ENCODE measurements at places on chromosomes 6 and 20.

GRCh38 chr20:49397525-49397924 lies 84.9 kb downstream of the KCNB1 start:
- peak; percentile 69 for DNase-seq

- DNase-seq: no peak
Observed at GRCh38 chr6:122713138-122713537, 66.4 kb upstream of the FABP7 start.

DNA sequence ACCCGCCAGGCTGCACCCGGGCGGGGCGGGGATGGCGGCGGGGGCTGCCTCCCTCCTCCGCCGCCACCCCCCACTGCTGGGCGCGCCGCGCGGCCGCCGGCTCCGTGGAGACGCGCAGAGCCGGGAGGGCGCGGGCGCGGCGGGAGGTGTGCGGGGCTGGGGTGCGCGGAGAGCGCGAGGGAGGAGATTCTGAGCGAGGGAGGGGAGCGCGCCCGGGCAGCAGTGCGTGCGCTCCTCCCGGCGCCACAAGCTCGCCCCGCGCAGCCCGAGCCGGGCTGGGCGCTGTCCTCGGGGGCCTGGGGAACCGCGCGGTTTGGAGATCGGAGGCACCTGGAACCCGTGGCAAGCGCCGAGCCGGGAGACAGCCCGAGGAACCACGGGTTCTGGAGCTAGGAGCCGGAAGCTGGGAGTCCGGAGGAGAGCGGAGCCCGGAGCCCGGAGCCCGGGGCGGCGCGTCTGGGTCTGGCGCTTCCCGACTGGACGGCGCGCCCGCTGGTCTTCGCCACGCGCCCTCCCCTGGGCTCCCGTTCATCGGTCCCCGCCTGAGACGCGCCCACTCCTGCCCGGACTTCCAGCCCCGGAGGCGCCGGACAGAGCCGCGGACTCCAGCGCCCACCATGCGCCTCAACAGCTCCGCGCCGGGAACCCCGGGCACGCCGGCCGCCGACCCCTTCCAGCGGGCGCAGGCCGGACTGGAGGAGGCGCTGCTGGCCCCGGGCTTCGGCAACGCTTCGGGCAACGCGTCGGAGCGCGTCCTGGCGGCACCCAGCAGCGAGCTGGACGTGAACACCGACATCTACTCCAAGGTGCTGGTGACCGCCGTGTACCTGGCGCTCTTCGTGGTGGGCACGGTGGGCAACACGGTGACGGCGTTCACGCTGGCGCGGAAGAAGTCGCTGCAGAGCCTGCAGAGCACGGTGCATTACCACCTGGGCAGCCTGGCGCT lies at the start of gene NTSR1:
Gene NTSR1, plus strand, starts transcription at position 246 of the 946 bp plus-strand sequence. Its CDS starts 372 bp downstream, at position 618.
- no peak for DNase-seq

GRCh38 chr6:155473741-155474140 lies 18.1 kb upstream of the NOX3 start:
- DNase-seq: peak; percentile 44

DNA sequence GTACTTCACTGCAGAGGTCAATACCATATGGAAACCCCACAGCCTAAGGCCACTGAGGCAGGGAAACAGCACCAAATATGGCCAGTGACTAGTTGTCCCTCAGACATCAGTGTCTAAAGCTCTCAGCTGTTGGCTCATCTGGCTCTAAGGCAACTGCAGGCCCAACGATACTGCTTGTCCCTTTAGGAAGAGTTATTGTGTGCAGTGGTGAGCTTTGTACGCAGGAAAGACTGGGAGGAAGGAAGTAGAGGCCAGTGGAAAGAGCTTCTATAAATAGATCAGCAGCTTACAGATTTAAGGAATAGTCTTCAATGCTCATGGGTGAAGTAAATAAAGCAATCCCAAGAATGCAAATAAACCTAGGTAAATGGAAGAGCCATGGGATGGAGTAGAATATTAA lies 29.3 kb downstream of the DNAAF9 start:
- DNase-seq: no peak

- DNase-seq: peak; percentile 17
Observed at GRCh38 chr20:41592516-41593216, 25.5 kb downstream of the CHD6 start.

DNA sequence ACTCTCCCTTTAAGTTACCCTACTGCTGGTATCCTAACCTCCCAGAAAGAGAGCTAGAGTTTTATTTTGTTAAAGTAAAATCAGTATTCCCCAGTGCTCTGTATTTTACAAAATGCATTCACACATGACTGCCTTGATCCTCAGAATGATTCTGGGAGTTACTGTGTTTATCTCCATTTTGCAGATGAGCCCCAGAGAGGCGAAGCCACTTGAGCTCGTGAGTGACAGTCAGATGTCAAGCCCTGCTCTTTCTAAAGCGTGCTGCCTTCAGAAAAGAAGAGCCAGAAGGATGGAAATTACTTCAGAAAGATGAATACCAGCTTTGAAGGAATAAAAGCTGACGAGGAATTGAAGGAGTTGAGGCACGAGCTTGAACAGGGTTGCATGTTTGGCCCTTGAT lies 14.1 kb upstream of the OSER1 start:
- DNase-seq: no peak

GRCh38 chr6:14919038-14919670 lies 326.7 kb upstream of the JARID2 start:
- no peak for DNase-seq

DNA sequence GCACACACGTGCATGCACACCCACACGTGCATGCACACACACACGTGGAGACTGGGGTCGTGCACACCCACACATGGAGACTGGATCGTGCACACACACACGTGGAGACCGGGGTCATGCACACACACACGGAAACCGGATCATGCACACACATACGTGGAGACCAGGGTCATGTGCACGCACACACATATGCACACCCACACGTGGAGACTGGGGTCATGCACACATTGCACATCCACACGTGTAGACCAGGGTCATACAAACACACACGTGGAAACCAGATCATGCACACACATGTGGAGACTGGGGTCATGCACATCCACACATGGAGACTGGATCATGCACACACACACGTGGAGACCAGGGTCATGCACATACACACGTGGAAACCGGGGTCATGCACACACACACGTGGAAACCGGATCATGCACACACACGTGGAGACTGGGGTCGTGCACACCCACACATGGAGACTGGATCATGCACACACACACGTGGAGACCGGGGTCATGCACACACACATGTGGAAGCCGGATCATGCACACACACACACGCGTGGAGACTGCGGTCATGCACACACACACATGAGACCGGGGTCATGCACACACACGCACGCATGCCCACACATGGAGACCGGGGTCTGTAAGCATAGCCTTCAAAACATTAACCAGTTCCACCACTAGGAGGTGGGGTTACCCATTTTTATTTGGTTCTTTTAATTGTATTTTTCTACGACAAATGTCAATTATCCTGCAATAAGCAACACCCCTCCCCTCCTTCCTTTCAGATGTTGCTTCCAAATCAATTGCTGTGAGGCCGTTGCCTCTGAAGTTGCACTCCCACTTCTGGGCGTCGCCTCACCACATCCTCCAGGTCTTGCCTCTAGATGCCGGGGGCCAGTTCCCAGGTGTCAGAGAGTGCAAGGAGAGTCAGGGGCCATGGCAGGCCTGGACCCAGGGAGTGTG lies 95.8 kb downstream of the TMEM242 start:
- no peak for DNase-seq

GRCh38 chr6:136669299-136669699 lies 119.1 kb upstream of the MAP7 start:
- DNase-seq: peak; percentile 75

DNA sequence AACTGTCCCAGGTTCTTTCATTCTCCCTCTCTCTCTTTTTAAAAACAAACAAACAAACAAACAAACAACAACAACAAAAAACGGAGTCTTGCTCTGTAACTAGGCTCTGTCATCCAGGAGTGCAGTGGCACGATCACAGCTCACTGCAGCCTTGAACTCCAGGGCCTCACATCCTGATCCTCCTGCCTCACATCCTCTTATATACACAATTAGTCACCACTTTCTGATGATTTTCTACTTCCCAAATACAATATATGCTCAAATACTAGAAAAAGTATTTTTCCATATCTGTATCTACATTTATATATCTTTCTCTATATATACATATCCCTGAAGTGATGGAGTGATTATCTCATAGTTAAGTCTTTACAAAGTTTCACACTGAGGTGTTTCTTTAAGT lies 170.7 kb downstream of the EPHA7 start:
- peak; percentile 38 for DNase-seq

- DNase-seq: no peak
Observed at GRCh38 chr6:148884461-148884860, 137.6 kb downstream of the UST start.

- DNase-seq: peak; percentile 76
Observed at GRCh38 chr20:4973330-4974097, 27.8 kb downstream of the SLC23A2 start.

DNA sequence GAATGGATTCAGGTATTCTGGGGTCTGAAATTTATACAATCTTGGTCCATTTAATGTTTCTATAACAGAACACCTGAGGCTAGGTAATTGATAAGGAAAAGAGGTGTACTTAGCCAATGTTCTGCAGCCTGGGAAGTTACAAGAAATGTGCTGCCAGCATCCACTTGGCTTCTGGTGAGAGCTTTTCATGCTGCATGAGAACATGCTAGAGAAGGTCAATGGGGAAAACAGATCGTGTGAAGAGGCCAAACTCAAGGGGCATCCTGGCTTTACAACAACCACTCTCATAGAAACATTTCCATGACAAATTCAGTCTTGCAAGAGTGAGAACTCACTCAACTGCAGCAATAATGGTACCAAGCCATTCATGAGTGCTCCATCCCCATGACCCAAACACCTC lies 16.8 kb downstream of the IL22RA2 start:
- no peak for DNase-seq

GRCh38 chr6:27502508-27503435 lies 29.9 kb upstream of the ZNF184 start:
- peak; percentile 91 for DNase-seq

DNA sequence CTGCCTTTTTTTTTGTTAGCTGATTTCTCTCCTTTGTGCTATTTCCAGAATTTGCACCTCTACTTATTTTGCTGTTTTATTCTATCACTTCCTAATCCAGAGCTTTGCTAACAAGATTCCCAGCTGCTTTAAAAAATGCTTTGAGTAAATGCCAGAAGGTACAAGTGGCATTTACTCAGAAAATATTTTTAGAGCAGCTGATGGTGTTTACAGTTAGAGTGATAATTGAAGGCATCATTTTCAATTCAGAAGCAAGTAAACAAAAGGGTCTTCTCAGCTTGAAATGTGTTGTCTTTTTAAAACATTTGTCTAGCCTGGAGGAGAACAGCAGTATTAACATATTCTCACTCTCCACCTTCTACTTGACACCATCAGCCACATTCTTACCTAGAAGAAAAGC lies 99.9 kb downstream of the OTOR start:
- no peak for DNase-seq

GRCh38 chr6:157944983-157945931 lies 36.4 kb upstream of the SYNJ2 start:
- no peak for DNase-seq
